Bronchial epithelial cell (primary cell): ENCODE measurements at places on chromosomes 3 and 15. TPM values are rescaled to one million over a fixed set of nuclear protein-coding genes. Genes with fewer than 3 reads are reported as not detected.
A peak's percentile ranks its signal among the peaks of the same experiment; 100 is the strongest.

GRCh38 chr3:105430455-105430854 is 63.7 kb downstream of the ALCAM start:
- no peak for DNase-seq

DNA sequence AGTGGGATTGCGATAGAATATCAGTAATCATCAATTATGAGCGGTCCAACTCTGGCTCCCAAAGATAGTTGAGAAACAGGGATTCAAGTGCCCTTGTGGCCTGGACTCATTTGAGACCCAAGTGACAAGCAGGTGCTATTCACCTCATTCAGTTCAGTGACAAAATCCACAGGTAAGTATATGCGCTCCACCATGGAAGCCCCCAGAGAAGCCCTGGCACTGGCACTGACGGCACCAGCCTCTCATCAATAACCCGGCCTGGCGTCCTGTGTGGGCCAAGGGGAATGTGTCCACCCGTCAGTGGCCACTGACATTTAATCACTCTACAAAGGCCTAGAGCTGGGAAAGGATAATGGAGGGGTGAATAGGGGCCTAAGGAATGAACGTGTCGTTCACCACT is 117.2 kb downstream of the ADCY5 start:
- no peak for DNase-seq

- peak; percentile 21 for DNase-seq
Measured at GRCh38 chr3:62142331-62143085, 230.8 kb downstream of the FEZF2 start.

DNA sequence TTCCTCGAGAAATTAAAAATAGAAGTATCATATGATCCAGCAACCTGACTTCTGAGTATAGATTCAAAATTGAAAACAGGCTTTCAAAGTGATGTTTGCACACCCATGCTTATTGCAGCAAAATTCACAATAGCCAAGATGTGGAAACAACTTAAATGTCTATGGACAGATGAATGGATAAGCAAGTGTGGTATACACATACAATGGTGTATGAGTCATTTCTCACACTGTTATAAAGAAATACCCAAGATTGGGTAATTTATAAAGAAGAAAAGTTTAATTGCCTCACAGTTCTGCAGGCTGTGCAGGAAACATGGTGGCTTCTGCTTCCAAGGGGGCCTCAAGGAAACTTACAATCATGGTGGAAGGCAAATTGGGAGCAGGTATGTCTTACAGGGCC is 100.8 kb downstream of the KLF13 start:
- peak; percentile 44 for DNase-seq

GRCh38 chr3:198079771-198080520 is 119.9 kb downstream of the LMLN start:
- DNase-seq, result peak; percentile 80

DNA sequence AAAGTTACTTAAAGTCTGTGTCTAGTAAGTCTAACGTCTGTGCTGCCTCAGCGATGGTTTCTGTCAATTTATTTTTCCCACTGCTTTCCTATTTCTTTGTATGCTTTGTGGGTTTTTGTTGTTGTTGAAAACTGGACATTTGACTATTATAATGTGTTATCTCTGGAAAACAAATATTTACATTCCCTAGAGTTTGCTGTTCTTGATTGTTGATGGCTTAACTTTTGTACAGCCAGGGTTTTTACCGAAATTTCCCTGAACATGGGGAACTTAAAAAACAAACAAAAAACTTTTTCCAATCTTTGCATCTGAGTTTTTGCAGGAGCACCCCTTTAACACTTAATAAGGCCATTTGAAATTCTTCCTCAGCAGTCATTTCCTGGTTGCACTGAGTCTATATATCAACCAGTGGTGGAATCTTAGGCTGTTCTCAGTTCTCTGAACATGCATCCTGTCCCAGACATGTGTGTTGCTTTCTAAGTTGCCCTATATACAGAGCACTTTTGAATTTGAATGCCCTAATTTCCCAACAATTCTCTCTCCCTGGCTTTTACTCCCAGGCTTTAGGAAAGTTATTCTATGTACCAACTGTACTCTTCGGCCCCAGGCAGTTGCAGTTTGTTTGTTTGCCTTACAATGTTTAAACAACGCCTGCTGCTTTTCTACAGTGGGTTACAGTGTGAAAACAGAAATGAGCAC is 11.8 kb upstream of the PIAS1 start:
- DNase-seq, result no peak

DNA sequence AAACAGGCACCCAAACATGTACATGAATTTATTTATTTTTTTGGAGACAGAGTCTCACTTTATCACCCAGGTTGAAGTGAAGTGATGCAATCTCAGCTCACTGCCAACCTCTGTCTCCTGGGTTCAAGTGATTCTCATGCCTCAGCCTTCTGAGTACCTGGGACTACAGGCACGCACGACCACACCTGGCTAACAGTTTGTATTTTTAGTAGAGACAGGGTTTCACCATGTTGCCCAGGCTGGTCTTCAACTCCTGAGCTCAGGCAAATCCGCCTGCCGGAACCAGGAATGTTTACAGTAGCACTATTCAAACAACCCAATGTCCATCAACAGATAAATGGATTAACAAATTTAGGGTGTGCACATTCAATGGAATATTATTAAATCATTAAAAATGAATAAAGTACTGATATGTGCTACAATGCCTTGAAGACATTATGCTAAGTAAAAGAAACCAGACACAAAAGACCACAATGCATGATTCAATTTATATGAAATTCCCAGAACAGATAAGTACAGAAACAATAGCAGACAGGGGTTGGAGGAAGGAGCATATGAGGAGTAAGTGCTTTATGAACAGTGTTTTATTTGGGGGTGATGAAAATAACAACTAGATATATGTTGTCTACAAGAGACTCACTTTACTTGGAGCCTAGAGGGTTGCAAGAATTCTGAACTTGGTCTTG is 1.3 kb downstream of the LEO1 start:
- DNase-seq, result peak; percentile 15

TNFSF10 gene
- total RNA-seq, result 15.5 and 24.6 TPM in 2 replicates

DNA sequence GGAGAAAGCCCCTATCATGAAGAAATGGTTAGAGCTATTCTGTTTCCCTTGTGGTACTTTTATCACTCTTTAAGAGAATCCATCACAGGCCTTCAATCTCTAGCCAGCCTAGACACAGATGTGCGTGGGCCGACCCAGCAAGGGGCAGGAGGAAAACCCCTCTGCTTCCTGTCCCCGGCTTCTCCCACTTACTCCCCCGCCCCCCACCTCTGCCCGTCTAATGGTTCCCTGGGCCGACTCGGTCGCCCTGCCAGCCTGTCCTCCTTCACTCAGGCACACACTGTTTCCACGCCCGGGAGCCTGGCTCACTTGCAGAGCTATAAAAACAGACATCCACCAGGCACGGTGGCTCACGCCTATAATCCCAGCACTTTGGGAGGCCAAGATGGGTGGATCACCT is 58.3 kb upstream of the TFRC start:
- no peak for DNase-seq

- DNase-seq, result no peak
Measured at GRCh38 chr3:58361866-58362265, 29.2 kb downstream of the PXK start.

GRCh38 chr3:186244016-186244415 is 118.0 kb downstream of the DGKG start:
- no peak for DNase-seq

TMEM42 gene
- 17.1 and 25.7 TPM in 2 replicates for total RNA-seq

- DNase-seq, result peak; percentile 51
Measured at GRCh38 chr15:67303490-67304363, 49.1 kb downstream of the IQCH start.

GRCh38 chr3:29764041-29764440 is 483.2 kb downstream of the RBMS3 start:
- peak; percentile 46 for DNase-seq
